ENCODE measurements at places on chromosomes 3 and 15. TPM values are rescaled to one million over a fixed set of nuclear protein-coding genes. Genes with fewer than 3 reads are reported as not detected.

- no peak for DNase-seq
Measured at GRCh38 chr3:25468866-25469319, 40.8 kb downstream of the RARB start.

DNA sequence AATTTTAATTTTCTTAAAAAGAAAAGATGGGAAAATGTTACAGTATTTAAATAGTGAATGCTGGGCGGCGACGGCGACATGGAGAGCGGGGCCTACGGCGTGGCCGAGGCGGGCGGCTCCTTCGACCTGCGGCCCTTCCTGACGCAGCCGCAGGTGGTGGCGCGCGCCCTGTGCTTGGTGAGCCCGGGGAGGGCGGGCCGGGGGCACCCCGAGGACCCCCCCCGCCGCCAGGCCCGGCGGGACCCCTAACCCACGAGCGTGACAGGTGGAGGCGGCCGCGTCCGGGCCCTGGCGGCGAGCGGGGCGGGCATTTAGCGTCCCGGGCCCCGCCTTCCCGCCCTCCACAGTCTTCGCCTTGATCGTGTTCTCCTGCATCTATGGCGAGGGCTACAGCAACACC is 38.4 kb upstream of the GOLGA8J start:
- no peak for DNase-seq

DNA sequence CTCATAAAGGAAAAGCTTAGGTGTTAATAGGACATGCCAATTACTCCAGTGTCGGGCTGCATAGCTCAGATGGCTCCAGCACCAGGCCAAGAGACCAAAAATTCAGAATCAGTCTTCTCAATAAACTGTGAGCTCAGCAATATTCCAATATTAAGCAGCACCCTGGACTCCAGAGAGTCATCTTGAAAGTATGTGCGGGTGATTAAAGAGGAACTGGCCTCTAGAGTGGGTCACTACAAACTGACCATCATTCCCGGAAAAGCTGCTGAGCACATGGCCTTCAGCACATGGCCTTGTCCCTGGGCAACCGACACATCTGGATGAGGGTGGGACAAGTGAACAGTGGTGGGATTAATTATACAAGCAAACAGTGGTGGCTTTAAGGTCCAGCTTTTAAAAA is 59.0 kb downstream of the MAGI1 start:
- DNase-seq = no peak

Gene GOLGA8Q
- total RNA-seq = 0.49 TPM

Gene TMEM158
- total RNA-seq = 0.09 TPM

GRCh38 chr3:45064512-45065372 is 38.6 kb downstream of the CLEC3B start:
- DNase-seq = peak; percentile 80

GRCh38 chr3:124101643-124102042 is 109.7 kb upstream of the ROPN1 start:
- no peak for DNase-seq

Gene HRG
- not detected for total RNA-seq

Gene SERPINI1
- 1.2 TPM for total RNA-seq

DNA sequence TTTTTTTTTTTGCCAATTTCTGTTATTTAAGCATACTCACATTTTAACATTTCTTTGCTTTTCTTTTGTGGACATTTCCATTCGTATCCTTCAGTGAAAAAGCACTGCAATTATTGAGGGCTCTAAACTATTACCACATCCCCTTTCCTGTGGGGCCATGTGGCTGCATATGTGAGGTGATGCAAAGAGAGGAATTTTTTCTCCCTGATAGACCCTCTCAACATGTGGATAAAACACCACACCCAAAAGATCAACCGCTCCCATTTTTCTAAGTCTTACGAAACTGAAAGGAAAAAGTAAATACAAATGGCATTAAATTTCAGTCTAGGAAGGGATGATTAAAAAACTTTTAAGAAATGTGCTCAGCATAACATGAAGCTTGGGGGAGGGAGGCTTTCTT is 68.8 kb downstream of the DNAJC13 start:
- DNase-seq = no peak

- no peak for DNase-seq
Measured at GRCh38 chr3:128173849-128174248, 20.6 kb downstream of the EEFSEC start.

Gene LRRC34
- total RNA-seq = 3.8 TPM

DNA sequence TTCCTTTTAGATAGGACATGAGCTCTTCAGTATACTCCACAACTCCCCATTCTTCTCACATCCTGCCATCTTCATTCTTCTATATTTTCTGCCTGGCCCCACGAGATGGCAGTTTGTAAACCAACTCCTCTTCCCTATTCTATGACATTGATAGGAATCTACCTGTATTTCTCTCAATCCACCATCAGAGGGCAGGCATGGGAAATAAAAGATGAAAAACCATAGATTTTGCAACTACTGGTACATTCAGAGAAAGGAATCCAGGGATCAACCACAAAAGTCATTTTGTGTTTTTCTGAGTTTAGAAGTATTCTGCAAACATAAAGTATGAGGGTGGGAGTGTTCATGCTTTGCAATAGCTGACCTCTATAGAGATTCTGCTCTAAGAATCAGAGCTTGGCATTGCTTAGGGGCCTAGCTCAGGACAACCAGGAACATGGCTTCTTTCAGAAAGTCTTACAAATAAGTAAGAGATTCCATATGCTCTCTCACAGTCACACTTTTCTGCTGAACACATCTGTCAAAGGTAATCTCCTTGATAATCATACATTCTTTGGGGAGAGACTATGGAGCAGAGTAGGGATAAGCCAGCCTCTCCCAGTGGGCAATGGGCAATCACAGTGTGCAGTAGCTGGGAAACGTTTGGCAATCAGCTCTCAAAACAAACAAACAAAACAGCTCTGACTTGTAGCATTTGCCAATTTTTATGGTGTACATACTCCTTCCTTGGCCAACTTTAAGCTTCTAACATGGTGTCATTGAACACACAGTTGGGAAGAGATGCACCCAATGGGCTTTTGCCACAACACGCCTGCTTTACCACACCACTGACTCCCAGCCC is 43.1 kb upstream of the SLC25A36 start:
- peak; percentile 11 for DNase-seq

- DNase-seq = no peak
Measured at GRCh38 chr3:168620854-168621253, 525.1 kb upstream of the GOLIM4 start.

- DNase-seq = no peak
Measured at GRCh38 chr3:47912006-47912504, 104.2 kb downstream of the MAP4 start.

- no peak for DNase-seq
Measured at GRCh38 chr3:117798687-117799386, 1089.3 kb downstream of the TUSC7 start.
